ENCODE measurements at places on chromosomes 12 and 14.
A peak's percentile ranks its signal among the peaks of the same experiment; 100 is the strongest.

- no peak for DNase-seq
These were observed 152.2 kb downstream of the STXBP6 start for GRCh38 chr14:24897793-24898192.

GRCh38 chr12:2959192-2959504 lies at the start of gene TEAD4:
Gene TEAD4, plus strand, starts transcription at chr12:2959397.
- DNase-seq: peak; percentile 48

GRCh38 chr14:58697266-58697929 lies 59.6 kb downstream of the DACT1 start:
- DNase-seq: no peak

DNA sequence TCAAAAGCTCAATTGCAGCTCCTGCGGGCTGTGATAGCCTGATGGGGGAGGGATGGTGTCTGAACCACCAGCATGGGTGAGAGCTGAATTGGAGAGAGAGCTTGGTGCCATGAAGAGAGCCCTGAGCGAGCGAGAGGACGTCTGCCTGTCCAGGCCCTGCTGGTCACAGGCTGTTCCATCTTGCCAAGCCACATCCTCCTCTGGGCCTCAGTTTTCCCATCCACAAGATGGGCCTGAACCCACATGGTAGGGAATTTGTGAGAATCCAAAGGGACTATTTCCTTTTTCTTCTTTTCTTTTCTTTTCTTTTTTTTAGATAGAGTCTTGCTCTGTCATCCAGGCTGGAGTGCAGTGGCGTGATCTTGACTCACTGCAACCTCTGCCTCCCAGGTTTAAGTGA lies 276.4 kb downstream of the VRK1 start:
- DNase-seq: no peak

- no peak for DNase-seq
These were observed 214.4 kb downstream of the BCL11B start for GRCh38 chr14:99057576-99058083.

GRCh38 chr12:66066137-66066928 lies 64.2 kb downstream of the LLPH start:
- no peak for DNase-seq

GRCh38 chr12:70733385-70733784 lies 96.2 kb upstream of the PTPRB start:
- no peak for DNase-seq

DNA sequence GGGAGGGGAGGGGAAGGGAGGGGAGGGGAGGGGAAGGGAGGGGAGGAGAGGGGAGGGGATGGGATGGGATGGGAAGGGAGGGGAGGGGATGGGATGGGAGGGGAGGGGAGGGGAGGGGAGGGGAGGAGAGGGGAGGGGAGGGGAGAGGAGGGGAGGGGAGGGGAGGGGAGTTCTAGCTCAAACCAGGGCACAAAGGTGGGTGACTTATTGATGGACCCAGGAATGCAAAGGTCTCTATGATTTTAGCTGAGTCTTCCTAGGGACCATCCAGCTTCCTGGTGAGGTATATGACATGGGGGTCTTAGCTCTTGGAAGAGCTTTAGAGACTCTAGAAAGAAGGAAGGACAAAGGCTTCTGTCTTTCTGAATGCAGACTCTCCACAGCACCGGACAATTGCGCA lies 42.3 kb downstream of the ANO2 start:
- no peak for DNase-seq

GRCh38 chr14:63770187-63770807 lies 42.4 kb upstream of the SGPP1 start:
- DNase-seq: peak; percentile 46

GRCh38 chr14:70698288-70698687 lies 56.6 kb downstream of the TTC9 start:
- DNase-seq: no peak

DNA sequence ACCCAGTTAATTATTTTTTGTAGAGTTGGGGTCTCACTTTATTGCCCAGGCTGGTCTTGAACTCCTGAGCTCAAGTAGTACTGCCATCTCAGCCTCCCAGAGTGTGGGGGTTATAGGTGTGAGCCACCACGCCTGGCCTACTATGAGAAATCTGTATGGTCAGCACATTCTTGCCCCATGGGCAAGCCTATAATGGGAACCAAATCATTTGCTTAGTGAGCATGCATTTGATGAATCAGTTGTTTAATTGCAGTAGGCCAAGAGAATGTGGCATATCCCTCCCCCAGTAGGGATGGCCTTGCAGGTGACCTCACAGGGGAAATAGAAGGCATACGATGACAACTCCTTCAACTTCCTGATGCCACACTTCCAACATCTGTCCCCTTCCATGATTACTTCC lies 122.7 kb downstream of the DIP2B start:
- no peak for DNase-seq

DNA sequence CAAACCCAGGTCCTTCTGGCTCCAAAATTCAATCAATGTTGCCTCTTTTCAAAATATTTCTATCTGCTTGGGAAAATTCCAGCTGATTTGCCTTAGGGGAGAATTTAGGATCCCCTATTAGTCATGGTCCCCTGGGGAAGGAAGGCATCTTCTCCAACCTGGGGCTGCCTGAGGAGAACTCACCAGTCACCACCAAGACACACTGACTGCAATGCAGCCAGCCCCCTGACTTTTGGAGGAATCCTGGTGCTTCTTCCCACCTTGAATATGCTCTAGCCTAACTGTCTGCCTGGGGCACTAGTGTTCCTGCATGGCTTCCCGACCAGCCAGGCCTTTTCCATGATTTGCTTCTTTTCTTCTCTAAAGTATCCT lies 71.8 kb upstream of the BCL2L14 start:
- no peak for DNase-seq

GRCh38 chr12:112314981-112315380 lies 67.2 kb downstream of the HECTD4 start:
- DNase-seq: no peak

DNA sequence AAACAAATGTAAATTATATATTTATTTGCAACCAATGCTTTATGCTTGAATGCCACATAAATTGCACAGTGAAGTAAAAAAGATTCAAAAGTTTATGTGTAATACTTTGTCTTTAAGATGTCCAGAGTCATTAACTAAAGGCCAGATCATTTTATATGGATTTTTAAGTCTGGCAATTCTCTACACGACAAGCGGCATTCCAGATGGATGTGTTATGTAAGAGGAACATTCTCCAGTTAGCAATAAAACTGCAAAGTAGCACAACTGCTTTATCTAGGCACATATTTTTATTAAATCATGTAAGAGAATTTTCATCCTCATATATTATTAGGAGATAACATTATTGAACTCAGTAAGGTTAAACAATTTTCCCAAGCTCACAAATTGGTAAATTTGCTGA lies 1717.7 kb upstream of the SEL1L start:
- DNase-seq: no peak

GRCh38 chr14:89165189-89166181 lies 251.5 kb downstream of the FOXN3 start:
- DNase-seq: no peak

GRCh38 chr12:100987552-100988521 lies 193.3 kb downstream of the ANO4 start:
- DNase-seq: peak; percentile 3

Data from activated CD4-positive, alpha-beta T cell treated with anti-CD3 and anti-CD28 coated beads, Interleukin-2, amount 50 U/mL, for 48 hours (primary cell).